ENCODE measurements at places on chromosomes 2 and 18. TPM values are rescaled to one million over a fixed set of nuclear protein-coding genes. Genes with fewer than 3 reads are reported as not detected.

DNA sequence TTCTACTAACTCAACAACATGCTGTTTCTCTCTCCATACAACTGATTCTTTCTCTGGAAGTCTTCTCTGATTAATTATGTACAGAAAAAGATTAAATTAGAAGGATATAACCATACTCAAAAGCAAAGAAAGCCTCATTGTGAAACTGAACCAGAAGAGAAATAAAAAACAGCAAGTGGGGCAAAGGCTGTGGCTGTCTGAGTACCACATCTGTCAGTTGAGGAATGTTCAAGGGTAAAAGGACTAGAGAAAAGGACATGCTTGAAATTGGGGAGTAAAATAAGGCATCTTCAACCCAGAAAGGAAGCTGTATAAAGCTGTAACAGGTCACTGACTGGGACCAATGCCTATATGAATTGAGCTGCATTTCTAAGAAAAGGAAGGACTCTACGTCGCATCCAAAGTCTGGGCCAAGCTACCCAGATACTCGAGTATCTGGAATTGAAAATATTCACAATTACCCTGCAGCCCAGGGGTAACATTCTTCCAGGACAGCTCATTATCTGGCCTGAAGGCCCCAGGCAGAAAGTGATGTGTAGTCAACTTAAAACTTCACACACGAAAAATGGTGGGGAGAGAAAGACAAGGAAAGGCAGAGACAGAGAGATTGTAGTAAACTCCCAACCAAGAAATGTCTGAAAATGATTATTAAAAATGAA is 356.0 kb upstream of the GALNT5 start:
- no peak for DNase-seq

DNA sequence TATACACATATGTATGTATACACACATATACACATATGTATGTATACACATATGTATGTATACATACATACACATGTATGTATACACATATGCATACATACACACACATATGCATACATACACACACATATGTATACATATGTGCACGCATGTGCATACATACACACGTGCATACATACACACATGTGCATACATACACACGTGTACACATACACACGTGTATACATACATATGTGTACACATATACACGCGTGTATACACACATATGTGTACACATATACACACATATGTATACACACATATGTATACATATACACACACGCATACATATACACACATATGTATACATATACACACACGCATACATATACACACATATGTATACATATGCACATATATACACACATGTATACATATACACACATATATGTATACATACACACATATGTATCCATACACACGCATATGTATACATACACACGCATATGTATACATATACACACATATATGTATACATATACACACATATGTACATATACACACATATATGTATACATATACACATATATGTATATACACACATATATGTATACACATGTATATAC is 21.5 kb downstream of the NABP1 start:
- no peak for DNase-seq

DNA sequence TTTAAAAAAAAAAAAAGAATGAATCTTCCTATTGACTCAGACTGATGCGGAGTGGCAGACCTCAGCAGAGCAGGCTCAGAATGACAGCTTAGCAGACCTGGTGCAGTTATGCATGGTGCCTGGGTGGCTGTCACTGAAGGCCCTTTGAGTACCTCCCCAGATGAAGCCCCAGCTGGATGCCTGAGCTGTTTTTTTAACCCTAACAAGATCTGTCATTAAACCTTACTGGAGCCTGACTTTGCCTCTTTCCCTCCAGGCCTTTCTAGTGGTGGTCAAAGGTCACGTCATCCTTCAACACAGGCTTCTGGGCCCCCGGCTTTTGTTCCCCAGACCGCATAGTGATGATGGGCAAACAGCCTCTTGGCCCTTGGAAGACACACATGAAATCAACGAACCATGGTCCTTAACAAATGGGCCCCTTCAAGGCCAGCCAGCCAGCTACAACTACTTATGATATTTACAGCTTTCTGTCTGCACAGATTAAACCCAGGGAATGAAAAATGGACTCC is 138.3 kb upstream of the CYP1B1 start:
- DNase-seq, result no peak

GRCh38 chr2:240422658-240423329 is 12.7 kb upstream of the GPC1 start:
- no peak for DNase-seq

GRCh38 chr2:131584940-131585339 is 57.3 kb downstream of the CCDC74A start:
- no peak for DNase-seq

- DNase-seq, result no peak
Observed at GRCh38 chr2:34153484-34153883, 554.4 kb upstream of the FAM98A start.

GRCh38 chr18:32280188-32280783 is 90.4 kb downstream of the MEP1B start:
- DNase-seq, result no peak

DNA sequence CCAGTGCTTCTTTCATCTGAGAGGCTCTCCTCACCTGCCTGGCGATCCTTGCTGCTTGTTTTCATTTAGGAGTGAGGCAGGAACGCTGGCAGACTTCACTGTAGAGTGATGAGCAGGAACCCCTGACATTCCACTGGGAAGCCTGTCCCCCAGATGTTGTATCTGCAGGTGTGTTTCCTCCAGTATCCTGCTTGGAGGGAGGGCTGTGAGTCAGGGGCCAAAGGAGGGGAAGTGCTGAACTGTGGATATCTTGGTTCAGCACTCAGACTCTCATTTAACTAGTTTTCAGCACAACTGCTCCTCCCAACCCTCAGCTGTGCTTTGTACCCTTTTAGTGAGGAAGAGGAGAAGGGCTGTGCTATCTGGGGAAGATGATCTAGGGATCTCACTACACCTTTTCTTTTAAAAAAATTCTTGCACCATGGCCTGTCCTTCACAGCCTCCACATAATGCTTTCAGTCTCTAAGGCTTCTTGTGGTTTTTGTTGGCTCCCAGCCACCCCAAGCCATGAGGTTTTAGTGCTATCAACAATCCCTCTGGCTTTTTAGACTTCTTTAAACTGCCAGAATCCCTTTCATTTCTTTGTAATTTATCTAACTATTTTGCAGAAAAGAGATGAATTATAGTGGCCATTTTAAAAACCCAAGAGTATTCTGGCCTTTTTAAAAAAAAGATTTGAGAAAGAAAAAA is 11.2 kb downstream of the ANKAR start:
- DNase-seq, result no peak

DNA sequence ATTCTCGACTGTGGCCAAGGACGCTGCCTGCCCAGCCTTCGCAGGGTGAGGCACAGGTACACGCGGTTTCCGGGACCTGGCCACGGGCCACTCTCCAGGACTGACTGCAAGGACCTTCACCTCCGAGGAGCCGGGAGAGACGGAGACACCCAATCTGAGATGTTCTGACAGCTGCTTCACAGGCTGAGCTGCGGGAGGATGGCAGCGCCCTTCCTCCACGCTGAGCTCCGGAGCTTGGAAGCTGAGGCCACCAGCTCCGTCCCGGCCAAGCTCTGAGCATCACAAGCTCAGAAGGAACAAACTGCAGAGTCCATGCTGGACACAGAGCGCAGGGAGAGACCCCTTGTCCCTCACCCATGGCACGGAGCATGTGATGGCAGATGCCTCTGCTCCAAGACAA is 71.1 kb upstream of the CTDP1 start:
- DNase-seq, result no peak

GRCh38 chr18:76188097-76188496 is 306.9 kb downstream of the ZNF516 start:
- DNase-seq, result no peak

DNA sequence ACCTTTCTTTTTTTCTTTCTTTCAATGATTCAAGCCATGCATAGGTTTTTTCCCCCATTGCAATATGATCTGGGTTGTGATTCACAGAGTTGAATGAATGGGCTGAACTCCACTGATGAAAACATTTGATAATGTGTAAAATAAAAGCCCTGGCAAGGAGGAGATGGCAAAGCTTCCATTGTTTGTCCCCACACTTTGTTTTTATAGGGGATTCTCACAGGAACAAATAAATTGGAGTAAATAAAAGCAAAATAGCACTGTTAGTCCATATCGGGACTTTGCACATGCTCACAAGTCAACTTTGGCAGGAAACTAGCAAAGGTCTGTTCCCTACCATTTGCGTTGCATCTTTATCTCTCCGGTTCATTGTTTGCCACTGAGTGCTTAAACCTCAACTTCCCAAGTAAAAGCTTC is 55.7 kb downstream of the MEIS1 start:
- DNase-seq, result no peak

- no peak for DNase-seq
Observed at GRCh38 chr18:32668956-32669355, 103.9 kb downstream of the KLHL14 start.

DNA sequence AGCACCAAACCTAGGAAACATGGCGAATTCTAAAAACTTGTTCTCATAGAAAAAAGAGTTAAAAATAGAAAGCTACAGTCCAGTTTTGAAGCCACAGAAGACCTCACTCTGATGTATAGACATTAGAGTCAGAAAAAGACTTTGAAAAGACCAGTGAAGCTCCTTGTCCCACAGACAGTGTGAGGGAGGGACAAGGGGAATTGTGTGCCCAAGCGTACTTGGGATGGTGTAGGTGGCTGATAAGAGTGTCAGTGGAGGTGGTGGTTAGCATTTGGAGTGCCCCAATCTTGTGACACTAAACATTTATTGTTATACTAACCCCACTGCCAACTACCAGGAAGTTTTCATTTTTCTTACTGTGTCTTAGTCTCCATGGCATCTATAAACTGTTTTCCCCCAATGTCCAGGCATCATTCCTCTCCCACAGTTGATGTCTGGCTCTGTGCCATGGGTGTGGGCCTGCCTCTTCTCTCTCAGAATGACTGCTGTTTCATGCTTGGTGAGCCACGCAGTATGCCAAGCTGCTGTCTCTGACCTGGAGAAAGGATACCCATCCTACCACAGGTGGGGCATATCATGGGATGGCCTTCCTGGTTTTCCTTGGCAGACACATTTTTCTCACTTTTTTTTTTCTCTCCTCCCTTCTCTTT is 161.4 kb downstream of the RPIA start:
- DNase-seq, result peak; percentile 9

DNA sequence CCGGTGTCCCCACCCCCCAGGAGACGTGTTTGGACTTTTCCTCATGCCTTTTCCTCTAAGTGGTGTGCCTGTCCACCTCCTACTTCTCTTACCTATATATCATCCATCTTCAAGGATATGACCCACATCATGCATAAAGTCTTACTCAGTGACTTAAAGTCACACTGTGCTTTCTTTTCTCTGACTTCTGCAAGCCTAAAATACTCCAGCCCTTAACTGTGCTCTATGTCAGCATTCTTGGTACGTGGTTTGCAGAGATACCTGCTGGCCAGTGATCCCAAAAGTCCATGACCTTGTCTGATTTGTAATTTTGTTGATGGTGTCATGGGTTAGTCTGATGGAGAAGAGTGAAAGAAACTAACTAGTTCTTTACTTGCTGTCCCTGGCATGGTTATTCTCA is 393.6 kb upstream of the NRP2 start:
- no peak for DNase-seq

DNA sequence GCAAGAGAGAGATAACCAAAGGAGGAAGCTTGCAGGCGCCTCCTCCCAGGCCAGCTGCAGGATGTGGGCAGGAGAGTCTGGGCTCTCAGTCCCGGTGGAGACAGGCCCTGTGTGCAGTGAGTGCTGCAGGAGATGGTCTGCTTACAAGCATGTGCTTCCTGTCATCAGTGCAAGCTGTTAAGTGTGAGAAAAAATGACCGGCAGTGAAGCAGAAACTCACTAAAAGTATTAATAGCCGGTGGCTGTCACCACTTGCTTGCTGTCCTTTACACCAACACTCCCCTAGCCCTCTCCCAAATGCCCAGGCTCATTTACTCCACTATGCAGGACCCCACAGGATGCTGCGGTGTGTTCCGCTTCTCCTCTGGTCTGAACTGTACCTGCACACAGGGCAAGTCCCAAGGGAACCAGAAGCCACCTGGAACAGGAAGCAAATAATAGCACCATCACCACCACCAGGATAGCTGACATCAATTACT is 435.6 kb upstream of the HS6ST1 start:
- no peak for DNase-seq

GRCh38 chr2:27681841-27682240 is 18.2 kb downstream of the SLC4A1AP start:
- DNase-seq, result peak; percentile 41

DNA sequence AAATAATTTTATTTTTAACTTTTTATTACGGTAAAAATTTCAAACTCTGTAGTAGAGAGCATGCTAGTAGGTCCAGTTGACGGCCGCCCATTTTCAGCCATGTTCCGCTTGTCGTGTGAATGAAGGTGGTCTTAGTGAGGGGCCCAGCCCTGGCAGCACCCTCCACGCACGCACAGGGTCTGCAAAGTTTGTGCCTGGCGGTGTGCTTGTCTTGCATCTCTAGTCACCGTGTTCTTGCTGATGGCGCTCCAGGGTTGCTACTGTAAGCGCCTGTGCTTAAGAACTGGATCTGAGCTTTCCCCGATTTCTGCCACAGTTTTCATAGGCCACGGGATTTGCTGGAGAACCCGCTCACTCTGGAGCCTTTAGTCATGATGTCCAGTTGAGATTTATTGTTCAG is 28.9 kb downstream of the LDLRAD4 start:
- DNase-seq, result no peak

GRCh38 chr18:67919316-67919715 is 402.8 kb upstream of the DSEL start:
- DNase-seq, result no peak

GRCh38 chr18:24006712-24007313 is 7.7 kb upstream of the TTC39C start:
- DNase-seq, result peak; percentile 18

GRCh38 chr2:121235542-121235941 is 49.5 kb downstream of the TFCP2L1 start:
- DNase-seq, result no peak

DNA sequence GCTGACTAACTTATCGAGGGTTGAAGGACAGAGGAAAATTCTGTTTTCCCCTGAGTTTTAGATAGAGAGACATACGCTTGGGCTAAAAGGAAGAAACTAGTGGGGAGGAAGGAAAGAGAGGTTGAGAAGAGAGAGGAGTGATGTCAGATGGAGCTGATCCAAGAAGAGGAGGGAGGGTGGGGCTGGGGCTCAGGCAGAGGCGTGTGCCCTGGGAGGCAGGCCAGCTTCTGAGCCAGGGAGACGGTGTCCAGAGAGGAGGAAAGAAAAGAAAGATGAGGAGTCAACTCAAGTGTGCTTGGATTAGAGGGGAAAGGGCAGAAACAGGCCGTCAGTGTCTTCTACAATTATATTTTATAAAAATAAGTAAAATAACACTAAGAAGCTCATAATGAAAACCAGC is 56.2 kb downstream of the EMILIN2 start:
- DNase-seq, result no peak

GRCh38 chr2:14896330-14897030 is 264.0 kb downstream of the LRATD1 start:
- no peak for DNase-seq

The KYNU gene
- polyA plus RNA-seq, result 302 TPM

The ABCG8 gene
- polyA plus RNA-seq, result not detected

The B3GNT7 gene
- 0.71 TPM for polyA plus RNA-seq

The EML4 gene
- polyA plus RNA-seq, result 34.6 TPM

The CCL20 gene
- 1.1 TPM for polyA plus RNA-seq

The NOL4 gene
- not detected for polyA plus RNA-seq

The NT5C1B gene
- polyA plus RNA-seq, result not detected

The HS1BP3 gene
- polyA plus RNA-seq, result 17.7 TPM

The PRKAG3 gene
- polyA plus RNA-seq, result not detected

The RIT2 gene
- polyA plus RNA-seq, result not detected

The ROCK2 gene
- 38.0 TPM for polyA plus RNA-seq

The CCDC85A gene
- polyA plus RNA-seq, result 0.30 TPM

The PLA2R1 gene
- 3.6 TPM for polyA plus RNA-seq
